GM20000 (cell line): ENCODE measurements at places on chromosomes 1 and 21.

- no peak for DNase-seq
Observed at GRCh38 chr1:223088713-223089240, 54.3 kb downstream of the TLR5 start.

- no peak for DNase-seq
Observed at GRCh38 chr21:32819694-32820093, 48.1 kb upstream of the PAXBP1 start.

- no peak for DNase-seq
Observed at GRCh38 chr1:54045496-54045895, 7.5 kb downstream of the TMEM59 start.

DNA sequence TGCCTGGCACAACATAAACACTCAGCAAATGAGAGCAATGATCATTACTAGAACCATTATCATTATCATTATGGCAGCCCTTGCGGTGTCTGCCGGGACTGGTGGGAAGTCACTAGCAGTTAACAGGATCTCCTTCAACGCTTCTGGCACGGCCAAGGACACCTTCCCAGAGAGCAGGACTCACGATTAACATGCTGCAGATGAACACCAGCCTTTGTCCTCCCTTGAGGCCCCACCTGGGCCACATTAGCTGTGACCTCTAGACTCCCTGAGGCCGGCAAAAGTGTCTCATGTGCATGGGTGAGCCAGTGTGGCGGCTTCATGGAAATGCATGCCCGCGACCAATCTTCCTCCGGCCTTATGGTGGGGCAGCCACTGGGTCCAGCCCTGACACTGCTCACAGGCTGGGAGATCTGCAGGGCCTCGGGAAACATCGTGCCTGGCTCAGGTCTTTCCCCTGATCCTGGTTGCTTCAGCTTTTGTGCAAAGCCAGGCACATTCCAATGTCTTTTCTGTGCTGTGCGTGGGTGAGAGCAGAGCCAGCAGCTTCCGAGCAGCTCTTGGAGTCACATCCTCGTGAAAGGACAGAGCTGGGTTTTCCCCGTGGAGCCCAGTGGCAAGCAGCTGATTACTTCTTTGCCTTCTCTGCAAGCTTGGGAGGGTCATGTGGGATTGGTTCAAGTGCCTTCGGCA is 107.3 kb downstream of the HMGB4 start:
- DNase-seq = no peak

DNA sequence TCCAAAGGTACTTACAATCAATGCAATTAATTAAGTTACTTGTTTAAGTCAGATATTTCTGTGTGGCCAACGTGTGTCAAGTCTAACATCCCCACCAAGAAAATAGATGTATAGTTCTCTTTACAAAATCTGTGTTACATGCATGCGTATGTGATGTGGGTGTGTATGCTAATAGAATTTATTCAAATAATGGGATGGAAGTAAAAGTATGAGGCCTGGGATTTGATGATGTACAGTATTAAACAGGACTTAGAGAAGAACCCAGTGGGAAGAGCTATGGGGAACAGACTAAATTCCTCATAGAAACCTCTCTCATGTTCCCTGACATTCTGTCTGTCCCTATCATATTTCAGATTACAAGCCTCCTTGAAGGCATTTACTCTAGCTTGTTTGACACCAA is 72.5 kb downstream of the IFI44 start:
- DNase-seq = no peak

GRCh38 chr1:94119306-94119705 is 1.6 kb downstream of the ABCA4 start:
- DNase-seq = no peak

- DNase-seq = no peak
Observed at GRCh38 chr1:199096591-199096990, 457.8 kb downstream of the PTPRC start.

DNA sequence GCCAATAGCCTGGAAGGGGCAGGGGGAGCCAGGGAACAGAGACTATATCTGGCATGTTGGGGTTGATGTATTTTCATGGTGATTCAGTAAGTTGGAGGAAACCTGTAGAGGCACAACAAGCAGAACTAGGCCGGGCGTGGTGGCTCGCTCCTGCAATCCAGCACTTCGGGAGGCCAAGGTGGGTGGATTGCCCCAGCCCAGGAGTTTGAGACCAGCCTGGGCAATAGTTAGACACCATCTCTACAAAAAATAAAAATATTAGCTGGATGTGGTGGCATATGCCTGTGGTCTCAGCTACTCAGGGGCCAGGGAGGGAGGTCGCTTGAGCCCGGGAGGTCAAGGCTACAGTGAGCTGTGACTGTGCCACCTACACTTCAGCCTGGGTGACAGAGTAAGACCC is 10.1 kb upstream of the PTCH2 start:
- DNase-seq = no peak

DNA sequence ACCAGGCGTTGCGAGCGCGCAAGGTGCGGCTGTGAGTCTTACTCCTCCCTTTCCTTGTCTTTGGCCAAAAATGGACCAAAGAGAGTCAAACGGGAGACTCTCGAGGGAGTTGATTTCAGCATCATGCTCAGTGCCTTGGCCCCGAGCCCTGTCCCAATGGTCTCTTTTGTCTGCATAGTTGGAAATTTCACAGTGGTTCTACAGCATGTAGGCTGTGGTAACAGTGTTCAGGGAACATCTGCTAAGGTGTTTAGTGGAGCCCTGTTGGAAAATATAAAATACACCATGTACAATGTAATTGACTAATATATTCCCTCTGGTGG is 2.7 kb downstream of the CACNA1E start:
- DNase-seq = no peak

DNA sequence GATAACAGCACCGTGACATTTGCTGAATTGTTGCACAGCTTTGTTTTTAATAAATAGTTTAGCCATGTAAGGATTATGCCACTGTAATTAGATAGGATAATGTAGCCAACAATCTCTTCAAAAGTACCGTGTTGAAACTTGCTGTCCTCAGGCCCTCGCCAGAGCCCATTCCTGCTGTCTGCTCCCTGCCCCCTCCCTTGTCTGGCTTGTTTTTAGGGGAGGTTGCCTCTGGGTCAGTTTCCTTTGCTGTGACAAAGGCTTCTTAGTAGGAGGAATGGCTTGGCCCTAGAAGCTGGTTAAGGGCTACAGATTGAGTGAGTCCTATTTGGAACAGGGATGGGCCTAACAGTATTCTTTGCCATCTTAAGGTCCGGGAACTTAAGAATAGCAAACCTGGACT is 107.9 kb downstream of the LMO4 start:
- DNase-seq = no peak
